ENCODE measurements at places on chromosomes 2 and 18. TPM values are rescaled to one million over a fixed set of nuclear protein-coding genes. Genes with fewer than 3 reads are reported as not detected.

Gene MC2R
- total RNA-seq, result not detected

Gene CROCC2
- not detected for total RNA-seq

Gene FAM237A
- not detected for total RNA-seq

Gene FEV
- not detected for total RNA-seq

Data from A549 treated with GW870086 at 1 μM for 4 hours (cell line).